Kidney capillary endothelial cell (primary cell): ENCODE measurements at places on chromosomes 7 and 10.

GRCh38 chr10:31583293-31583692, 264.3 kb downstream of the ZEB1 start:
- no peak for DNase-seq

- no peak for DNase-seq
Measured at GRCh38 chr10:306007-306674, 170.9 kb downstream of the ZMYND11 start.

GRCh38 chr10:76481178-76481577, 1049.8 kb downstream of the LRMDA start:
- no peak for DNase-seq

- DNase-seq, result no peak
Measured at GRCh38 chr10:84321902-84322301, 6.5 kb upstream of the CCSER2 start.

DNA sequence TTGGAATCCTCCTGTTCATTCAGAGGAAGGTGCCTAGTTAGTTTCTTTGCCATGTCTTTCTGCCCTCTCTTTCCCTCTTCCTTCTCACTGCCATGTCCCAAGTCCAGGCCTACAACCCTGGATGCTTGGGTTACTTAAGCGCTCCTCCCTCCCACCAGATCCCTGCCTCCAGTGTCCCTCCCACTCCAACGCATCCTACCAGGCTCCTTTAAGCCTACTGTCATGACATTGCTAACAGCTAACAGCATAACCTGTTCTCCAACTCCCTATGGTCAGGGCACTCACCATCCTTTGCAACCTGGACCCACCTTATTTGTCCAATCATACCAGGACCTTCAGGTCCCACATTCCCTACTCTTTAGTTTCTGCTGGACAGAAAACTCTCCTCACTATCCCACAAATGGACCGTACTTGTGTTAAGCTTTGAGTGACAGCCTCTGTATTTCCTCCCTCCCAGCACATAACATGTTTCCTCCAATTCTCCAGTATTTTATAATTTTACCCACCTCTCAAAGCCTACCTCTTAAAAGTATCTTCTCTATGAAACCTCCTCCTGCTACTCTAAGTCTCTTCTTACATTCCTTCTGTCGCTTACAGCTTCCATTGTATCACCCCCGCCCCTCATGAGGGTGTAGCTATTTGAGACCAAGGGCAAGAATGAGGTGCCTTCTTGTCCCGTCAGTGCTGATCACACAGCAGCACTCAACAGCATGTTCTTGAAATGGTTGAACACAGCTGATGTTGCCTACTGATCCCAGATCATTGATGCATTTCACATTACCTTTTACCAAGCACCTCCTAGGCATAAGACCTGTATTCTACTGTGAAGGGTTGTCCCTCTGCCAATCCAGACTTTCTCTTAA, 1.7 kb downstream of the BLNK start:
- DNase-seq, result no peak

GRCh38 chr7:124071843-124072242, 39.0 kb upstream of the TMEM229A start:
- DNase-seq, result no peak

DNA sequence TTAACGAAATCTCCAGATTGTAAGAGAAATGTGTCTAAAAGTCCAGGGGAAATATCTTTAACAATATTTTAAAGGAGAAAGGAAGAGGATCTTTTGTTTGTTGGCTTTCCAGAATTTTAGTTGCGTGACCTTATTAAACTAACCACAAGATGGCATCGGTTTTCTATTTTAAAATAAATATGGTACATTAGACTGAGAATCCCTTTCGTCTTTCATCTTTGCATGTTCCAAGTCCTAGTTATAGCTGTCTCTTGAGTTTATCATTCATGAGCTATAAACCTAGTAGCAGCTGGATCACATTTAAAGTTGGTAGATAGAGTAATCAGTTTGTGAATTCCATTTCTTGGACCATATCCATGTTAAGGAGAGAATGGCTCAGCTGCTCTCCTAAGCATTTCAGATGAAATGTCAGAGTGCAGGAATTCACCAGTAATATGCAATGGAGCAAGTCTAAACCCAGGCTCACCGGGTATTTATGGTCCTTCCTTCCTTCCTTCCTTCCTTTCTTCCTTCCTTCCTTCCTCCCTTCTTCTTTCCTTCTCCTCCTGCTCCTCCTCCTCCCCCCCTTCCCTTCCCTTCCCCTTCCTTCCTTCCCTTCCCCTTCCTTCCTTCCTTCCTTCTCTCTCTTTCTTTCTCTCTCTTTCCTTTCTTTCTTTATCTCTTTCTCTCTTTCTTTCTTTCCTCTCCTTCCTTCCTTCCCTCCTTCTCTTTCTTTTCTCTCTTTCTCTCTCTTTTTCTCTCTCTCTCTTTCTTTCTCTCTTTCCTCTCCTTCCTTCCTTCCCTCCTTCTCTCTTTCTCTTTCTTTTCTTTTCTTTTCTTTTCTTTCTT, 57.8 kb upstream of the RAB18 start:
- peak; percentile 28 for DNase-seq

GRCh38 chr7:140877249-140877524, 47.5 kb downstream of the BRAF start:
- DNase-seq, result no peak

DNA sequence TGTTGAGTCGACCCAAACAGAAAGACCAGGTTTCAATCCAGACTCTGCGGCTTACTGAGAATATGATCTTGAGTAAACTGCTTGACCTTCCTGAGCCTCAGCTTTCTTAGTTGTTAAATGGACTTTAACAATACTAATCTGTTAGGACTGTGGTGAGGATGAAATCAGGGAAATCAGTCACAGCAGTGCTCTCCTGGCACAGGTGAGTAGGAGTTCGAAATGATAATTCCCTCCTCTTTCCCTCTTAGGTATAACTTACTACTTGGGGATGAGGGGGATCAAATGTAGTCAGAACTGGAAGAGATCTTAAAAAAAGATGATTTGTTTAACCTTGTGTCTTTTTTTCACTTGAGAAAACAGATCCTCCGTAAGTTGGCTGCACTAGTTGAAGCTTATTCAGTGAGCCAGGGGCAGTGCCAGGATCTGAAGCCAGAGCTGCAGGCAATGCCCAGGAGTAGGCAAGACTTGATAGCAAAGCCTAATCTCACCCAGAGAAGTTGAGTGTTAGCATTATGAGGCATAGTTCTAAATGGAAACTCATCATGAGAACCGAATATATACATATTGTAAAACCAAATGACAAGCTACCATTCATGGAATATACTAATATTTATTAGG, 1.8 kb upstream of the MAGI2 start:
- no peak for DNase-seq

GRCh38 chr10:100745882-100746783, 751 bp downstream of the PAX2 start:
- DNase-seq, result no peak

GRCh38 chr10:75592151-75592787, 160.8 kb downstream of the LRMDA start:
- peak; percentile 40 for DNase-seq

- DNase-seq, result no peak
Measured at GRCh38 chr7:14841869-14842268, 60.7 kb downstream of the DGKB start.

DNA sequence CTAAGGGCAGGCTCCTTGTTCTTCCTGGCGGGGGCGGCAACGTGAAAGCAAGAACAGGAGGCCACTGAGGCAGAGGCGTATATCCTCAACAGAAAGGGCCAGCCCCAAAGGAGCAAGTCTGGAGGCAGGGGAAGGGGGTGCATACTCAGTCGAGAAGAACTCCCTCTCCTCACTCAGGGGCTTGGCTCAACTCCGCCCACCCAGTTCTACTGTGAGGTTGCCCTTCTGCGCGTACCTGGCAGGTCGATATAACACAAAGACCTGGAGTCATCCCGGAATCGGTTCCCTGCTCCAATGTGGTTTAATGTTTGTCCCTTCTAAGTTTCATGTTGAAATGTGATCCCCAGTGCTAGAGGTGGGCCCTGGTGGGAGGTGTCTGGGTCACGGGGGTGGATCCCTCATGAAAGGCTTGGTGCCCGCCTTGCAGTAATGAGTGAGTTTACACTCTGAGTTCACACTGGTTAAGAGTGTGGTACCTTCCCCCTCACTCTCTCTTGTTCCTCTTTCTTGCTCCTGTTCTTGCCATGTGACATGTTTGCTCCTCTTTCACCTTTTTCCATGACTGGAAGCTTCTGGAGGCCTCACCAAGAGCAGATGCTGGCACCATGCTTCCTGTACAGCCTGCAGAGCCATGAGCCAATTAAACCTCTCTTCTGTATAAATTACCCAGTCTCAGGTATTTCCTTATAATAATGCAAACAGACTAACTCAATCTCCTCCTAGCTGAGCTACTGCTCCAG, 32.6 kb downstream of the GSDME start:
- DNase-seq, result no peak

DNA sequence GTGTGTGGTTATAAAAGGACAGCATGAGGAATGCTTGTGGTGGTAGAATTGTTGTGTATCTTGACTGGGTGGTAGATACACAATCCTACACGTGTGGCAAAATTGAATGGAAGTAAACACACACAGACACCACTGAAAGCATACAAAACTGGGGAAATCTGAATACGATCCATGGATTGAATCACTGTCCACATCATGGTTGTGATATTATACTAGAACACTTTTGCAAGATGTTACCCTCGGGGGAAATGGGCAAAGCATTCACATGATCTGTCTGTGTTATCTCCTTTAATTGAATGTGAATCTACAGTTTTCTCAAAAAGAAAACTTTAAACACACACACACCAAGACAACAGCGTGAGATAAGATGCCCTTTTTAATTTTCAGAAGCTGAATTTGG, 165.2 kb upstream of the CELF2 start:
- DNase-seq, result no peak
